CD4-positive, alpha-beta T cell treated with Interleukin-2 at 100 ng/mL for 4 hours (primary cell): ENCODE measurements at places on chromosomes 1 and 21.

- DNase-seq, result no peak
Observed at GRCh38 chr1:53524428-53525375, 65.5 kb downstream of the DMRTB1 start.

- DNase-seq, result no peak
Observed at GRCh38 chr1:110216844-110217444, 6.8 kb downstream of the KCNC4 start.

DNA sequence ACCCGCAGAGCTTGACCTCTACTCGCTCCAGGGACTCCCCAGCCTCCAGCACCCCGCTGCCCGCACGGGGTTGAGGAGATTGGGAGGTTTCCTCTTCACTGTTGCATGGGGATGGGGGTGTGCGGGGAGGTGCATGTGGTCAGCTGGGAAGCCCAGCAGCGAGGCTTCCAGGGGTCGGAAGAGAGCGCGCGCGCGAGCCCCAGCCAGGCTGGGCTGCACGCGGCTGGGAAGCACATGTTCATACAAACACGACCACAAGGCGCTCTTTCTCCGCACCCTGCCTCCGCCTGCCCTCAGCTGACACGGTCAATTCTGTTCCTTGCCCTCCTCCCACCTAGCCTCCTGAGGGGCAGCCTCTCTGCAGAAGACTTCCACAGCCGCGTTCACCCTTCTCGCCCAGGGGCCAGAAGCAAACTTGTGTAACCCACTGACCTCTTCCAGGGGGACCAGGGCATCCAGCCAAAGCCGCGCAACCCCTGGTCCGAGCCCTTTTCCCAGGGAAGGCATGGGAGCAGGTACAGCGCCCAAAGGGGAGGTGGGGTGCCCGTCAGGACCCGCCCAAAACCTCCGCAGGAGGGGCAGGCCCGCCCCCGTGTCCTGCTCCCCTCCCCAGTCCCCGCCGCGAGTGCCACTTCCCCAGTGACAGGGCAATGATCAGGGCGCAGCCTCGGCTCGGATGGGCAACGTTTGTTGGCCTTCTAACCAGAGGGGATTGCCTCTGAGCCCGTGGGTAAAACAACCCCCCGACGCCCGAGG, 1.3 kb downstream of the COL24A1 start:
- DNase-seq, result no peak

GRCh38 chr1:58844176-58844575, 60.3 kb upstream of the JUN start:
- DNase-seq, result no peak

DNA sequence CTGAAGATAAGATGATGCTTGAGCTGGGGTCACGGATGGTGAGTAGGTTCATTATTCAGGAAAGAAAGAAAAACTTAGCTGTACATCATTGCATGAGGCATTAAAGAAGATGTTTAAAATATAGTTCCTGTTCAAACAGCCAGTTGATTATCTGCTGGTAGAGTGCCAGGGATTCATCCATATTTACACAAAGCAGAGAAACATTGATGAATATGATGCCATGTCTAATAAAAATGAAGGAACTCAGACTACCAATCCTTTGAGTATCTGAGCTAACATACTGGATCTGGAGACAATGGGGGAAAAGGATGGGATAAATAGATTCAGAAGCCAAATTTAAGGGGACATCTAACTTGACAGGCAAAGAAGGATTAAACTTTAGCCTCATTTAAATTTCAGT, 14.6 kb downstream of the TRIM67 start:
- no peak for DNase-seq

GRCh38 chr1:75079538-75080290, 54.5 kb upstream of the LHX8 start:
- no peak for DNase-seq

- no peak for DNase-seq
Observed at GRCh38 chr1:205582471-205583291, 49.1 kb downstream of the ELK4 start.

- no peak for DNase-seq
Observed at GRCh38 chr1:89945852-89946476, 48.9 kb upstream of the ZNF326 start.

DNA sequence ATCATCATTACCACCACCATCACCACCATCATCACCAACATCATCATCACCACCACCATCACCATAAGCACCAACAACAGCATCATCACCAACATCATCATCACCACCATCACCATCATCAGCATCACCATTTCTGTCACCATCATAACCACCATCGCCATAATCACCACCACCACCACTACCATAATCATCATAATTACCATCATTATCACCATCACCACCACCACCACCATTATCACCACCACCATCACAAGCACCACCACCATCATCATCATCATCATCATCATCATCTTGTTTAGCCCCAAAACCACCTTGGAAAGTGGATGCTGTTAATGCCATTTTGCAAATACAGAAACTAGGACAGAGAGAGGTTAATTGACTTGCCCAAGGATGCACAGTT, 22.5 kb downstream of the CAMK2N1 start:
- no peak for DNase-seq
